ENCODE measurements at places on chromosomes 2 and 18. TPM values are rescaled to one million over a fixed set of nuclear protein-coding genes. Genes with fewer than 3 reads are reported as not detected.

- DNase-seq, result no peak
- H3K27me3 ChIP-seq, result no peaks in the 10 kb centered on the region
- H3K4me3 ChIP-seq, result no peak overlapping the region
- no peaks in the 10 kb centered on the region for H3K36me3 ChIP-seq
These were observed 26.8 kb upstream of the CUL3 start for GRCh38 chr2:224611938-224612337.

DNA sequence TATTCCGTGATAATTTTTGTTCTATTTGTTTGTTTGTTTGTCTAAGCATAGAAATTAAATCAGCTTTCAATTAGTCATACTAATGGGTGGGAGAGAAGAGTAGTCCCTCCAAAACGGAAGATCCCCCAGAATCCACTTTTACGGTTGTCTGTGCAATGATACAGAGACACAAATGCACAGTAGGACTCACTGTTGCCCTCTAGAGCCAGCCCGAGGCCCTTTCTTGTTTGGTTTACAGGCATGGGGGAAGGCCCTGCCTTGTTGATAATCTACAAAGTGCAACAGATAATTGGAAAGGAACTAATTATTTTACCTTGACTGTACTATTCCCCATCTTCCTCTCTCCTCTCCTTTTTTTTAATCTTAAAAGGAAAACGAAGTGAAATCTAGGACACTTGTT lies 121.1 kb downstream of the ACOXL start:
- no peaks in the 10 kb centered on the region for H3K27me3 ChIP-seq
- H3K27ac ChIP-seq, result no peak overlapping the region
- no peak for DNase-seq
- H3K4me3 ChIP-seq, result no peak overlapping the region
- no peaks in the 10 kb centered on the region for H3K36me3 ChIP-seq

- no peak overlapping the region for H3K4me3 ChIP-seq
- no peaks in the 10 kb centered on the region for H3K4me1 ChIP-seq
- DNase-seq, result no peak
These were observed 35.4 kb downstream of the SLC8A1 start for GRCh38 chr2:40416486-40416885.

GRCh38 chr18:5518179-5518770 lies 25.5 kb downstream of the EPB41L3 start:
- H3K36me3 ChIP-seq, result no peaks in the 10 kb centered on the region
- no peak overlapping the region for H3K4me3 ChIP-seq
- DNase-seq, result no peak

DNA sequence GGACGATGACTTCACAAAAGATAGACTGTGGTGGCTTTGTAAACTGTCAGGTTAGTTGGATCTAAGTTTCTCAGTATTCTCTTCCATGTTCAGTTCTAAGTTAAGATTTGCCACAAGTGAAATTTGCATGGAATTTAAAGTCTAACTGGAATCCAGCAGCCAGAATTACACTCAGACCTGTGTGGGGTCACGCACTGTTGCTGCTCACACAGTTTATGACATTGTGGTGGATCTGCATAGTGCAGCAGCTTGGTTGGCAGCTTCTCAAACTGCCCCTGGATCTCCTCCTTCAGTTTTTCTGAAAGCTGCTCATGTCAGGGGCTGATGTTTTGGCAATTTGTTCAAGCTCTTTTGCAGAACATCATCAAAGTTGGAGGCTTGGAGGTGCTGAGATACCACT lies 228.1 kb upstream of the KCNJ3 start:
- no peak for DNase-seq
- no peak overlapping the region for H3K27ac ChIP-seq
- H3K4me1 ChIP-seq, result no peaks in the 10 kb centered on the region
- no peaks in the 10 kb centered on the region for H3K36me3 ChIP-seq
- no peaks in the 10 kb centered on the region for H3K27me3 ChIP-seq
- no peak overlapping the region for H3K4me3 ChIP-seq

DNA sequence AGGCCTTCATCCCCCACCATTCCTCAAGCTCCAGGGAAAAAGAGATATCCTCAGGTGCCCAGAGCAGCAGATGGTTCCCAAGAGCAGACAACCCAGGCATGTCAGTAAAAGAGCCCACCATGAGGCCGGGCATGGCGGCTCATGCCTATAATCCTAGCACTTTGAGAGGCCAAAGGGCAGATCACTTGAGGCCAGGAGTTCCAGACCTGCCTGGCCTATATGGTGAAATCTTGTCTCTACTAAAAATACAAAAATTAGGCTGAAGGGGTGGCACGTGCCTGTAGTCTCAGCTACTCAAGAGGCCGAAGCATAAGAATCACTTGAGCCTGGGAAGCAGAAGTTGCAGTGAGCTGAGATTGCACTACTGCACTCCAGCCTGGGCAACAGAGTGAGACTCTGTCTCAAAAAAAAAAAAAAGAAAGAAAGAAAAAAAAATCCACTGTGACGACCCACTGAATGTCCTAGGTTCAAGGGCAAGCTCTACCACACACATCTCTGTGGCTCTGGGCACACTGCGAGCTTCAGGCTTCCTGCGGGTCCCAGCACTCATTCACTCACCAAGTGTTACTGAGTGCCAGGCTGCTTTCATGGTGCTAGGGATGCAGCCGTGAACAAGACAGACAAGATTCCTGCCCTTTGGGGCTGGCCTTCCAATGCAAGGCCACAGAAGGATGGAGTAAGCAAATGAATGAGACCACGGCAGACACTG lies 6.5 kb upstream of the DUSP2 start:
- no peak overlapping the region for H3K27ac ChIP-seq
- H3K27me3 ChIP-seq, result no peaks in the 10 kb centered on the region

- H3K36me3 ChIP-seq, result no peaks in the 10 kb centered on the region
- H3K27me3 ChIP-seq, result no peaks in the 10 kb centered on the region
- no peak for DNase-seq
- no peaks in the 10 kb centered on the region for H3K4me1 ChIP-seq
These were observed 87.1 kb upstream of the RAB6C start for GRCh38 chr2:129892360-129892759.

GRCh38 chr2:229300790-229301189 lies 29.7 kb upstream of the PID1 start:
- DNase-seq, result no peak
- no peaks in the 10 kb centered on the region for H3K4me1 ChIP-seq
- no peak overlapping the region for H3K27ac ChIP-seq
- no peaks in the 10 kb centered on the region for H3K36me3 ChIP-seq
- no peaks in the 10 kb centered on the region for H3K27me3 ChIP-seq

- no peak overlapping the region for H3K4me3 ChIP-seq
- no peak for DNase-seq
- no peaks in the 10 kb centered on the region for H3K4me1 ChIP-seq
- no peaks in the 10 kb centered on the region for H3K36me3 ChIP-seq
- H3K27ac ChIP-seq, result no peak overlapping the region
These were observed 132.2 kb downstream of the SPTBN1 start for GRCh38 chr2:54588244-54588899.

DNA sequence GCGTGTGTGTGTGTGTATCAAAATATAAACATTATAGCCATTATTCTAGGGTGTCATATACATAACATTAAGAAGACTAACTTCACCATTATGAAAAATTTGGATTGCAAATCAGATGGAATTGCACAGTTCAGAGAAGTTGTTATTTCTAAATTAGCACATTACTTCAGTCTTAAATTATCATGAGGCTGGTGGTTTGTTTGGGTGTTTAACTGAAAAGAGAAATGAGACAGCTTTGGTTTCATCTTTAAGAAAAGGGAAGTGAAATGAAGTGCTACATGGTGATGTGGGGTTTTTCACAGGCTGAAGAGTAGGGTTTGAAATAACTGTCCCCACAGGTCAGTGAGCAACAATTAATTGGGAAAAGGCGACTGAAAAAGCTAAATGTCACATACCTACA lies 161.2 kb upstream of the XIRP2 start:
- H3K27ac ChIP-seq, result no peak overlapping the region
- no peaks in the 10 kb centered on the region for H3K4me1 ChIP-seq
- H3K27me3 ChIP-seq, result no peaks in the 10 kb centered on the region
- H3K4me3 ChIP-seq, result no peak overlapping the region
- H3K36me3 ChIP-seq, result no peaks in the 10 kb centered on the region
- no peak for DNase-seq

Gene RRM2
- total RNA-seq, result 6.1 TPM

Gene ZEB2
- total RNA-seq, result 80.4 TPM

Gene UGT1A3
- total RNA-seq, result 0.64 TPM

Gene DNER
- 2.6 TPM for total RNA-seq

Gene LRRFIP1
- 73.1 TPM for total RNA-seq

Gene SPATA3
- total RNA-seq, result 1.8 TPM

Gene SLC9A4
- total RNA-seq, result not detected

Data from prostate gland (tissue), 2 donors.